ENCODE measurements at places on chromosomes 3 and 15. TPM values are rescaled to one million over a fixed set of nuclear protein-coding genes. Genes with fewer than 3 reads are reported as not detected.
A peak's percentile ranks its signal among the peaks of the same experiment; 100 is the strongest.

GRCh38 chr3:171028779-171029232 is 2.3 kb upstream of the SLC2A2 start:
- no peak for DNase-seq

- no peak for DNase-seq
These were observed 23.4 kb downstream of the SACM1L start for GRCh38 chr3:45712434-45713110.

GRCh38 chr15:60972301-60972700 is 256.8 kb downstream of the RORA start:
- no peak for DNase-seq

DNA sequence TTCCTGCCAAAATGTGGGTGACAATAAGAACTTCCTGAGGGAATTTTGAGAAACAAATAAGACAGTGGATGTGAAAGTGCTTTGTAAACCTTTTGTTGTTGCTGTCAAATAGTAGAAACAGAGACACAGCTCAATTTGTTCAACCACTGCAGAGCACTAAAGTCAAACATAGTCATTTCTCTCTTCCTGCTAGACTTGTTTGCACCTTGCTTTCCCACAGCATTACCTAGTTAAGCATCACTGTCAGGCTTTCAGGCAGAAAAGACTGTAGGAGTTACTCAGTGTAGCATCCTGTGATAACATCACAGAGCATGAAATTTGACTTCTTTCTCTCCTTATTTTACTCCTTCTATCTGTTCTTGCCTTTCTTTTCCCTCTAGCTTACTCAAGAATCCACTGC is 27.1 kb downstream of the SLC12A1 start:
- DNase-seq = no peak

DNA sequence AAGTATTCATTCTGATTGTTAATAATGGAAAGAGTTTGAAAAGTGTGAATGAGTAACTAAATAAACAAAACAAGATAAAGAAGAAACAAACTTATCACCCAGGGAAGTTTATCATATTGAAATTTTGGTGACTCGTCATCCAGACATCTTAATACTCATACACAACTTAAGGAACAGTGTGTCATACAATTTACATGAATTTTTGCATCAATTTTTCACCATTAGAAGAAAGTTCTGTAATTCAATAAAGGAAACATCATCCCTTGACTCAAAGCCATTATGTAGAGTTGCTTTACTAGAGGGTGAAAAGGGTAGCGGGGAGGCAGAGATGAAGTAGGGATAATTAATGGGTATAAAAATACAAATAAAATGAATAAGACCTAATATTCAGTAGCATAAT is 536.2 kb downstream of the GRM7 start:
- no peak for DNase-seq

- DNase-seq = no peak
These were observed 111.3 kb upstream of the ARRDC4 start for GRCh38 chr15:97849183-97849582.

GRCh38 chr3:104132566-104133403 is 1233.9 kb upstream of the ALCAM start:
- no peak for DNase-seq

- no peak for DNase-seq
These were observed 151.9 kb downstream of the CADPS start for GRCh38 chr3:62723166-62723913.

DNA sequence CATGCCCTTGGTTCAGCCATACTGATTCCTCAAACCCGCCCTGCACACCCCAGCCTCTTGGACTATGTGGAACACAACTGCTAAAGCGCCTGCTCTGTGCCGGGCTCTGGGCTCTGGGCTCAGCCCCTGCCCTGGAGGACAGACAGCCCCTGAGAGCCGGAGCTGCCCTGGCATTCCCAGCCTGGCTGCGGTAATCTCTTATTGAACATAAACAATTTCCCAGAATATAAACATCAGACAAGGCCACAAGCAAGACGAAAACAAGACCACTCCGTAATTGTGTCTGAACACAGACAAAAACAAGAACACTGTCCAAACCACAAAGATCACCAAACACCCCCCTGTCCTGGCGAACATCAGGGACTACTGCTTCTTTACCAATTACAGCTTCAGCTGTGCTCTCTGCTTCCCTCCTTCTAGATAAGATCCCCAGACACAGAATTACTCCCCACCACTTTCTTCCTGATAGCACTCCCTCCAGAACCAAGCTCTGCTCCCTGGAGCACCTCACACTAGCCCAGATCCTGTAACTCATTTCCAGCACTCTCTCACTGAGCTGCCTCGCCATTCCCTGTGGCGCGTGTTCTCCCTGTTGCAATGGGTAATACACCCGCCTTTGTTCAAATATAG is 57.1 kb upstream of the TLE3 start:
- DNase-seq = peak; percentile 80

GRCh38 chr15:66196602-66197001 is 56.9 kb downstream of the MEGF11 start:
- no peak for DNase-seq

GRCh38 chr15:41333026-41333562 is 413 bp downstream of the NUSAP1 start:
- DNase-seq = no peak

GRCh38 chr3:194676471-194676870 is 4.5 kb upstream of the LSG1 start:
- DNase-seq = no peak

DNA sequence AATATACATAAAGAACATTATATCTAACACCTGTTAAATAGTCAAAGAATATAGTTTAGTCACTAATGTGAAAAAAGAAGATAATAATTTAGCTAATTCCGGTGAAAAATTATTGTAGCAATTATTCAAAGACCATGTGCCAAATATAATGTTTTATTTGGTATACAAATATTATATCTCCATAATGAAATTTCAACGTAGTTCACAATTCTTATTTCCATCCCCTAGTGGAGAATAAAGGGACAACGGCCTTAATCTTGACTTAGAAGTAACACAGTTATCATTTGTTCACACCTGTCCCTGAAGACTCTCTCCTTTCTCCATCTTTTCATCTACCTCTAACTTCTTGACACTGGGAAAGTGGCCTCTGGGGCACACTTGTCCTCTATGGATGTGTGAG is 213.4 kb downstream of the ERC2 start:
- no peak for DNase-seq

GRCh38 chr3:25040748-25041147 is 387.3 kb upstream of the RARB start:
- no peak for DNase-seq

DNA sequence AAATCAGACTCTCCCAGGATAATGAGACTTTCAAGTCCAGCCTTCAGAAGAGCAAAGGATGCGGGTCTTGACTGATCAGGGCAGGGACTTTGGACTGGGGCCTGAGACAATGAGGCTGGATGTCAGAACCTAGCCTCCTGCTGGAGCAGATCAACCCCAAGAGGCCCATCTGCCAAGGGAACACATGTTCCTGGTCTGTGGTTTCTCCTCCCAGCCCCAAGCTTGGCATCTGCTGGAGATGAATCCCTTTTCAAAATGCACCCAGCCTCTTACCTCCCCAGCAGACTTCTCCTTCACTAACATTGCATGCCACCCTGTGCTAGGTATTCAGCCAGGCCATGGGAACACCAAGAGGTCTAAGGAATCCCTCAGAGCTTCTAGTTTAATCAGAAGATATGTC is 43.7 kb upstream of the MFGE8 start:
- DNase-seq = no peak

- no peak for DNase-seq
These were observed 64.2 kb downstream of the WWTR1 start for GRCh38 chr3:149593418-149594160.

GRCh38 chr3:109331692-109332091 is 5.7 kb downstream of the DPPA4 start:
- DNase-seq = no peak

GRCh38 chr3:100289339-100289738 is 28.5 kb downstream of the TBC1D23 start:
- DNase-seq = no peak

DNA sequence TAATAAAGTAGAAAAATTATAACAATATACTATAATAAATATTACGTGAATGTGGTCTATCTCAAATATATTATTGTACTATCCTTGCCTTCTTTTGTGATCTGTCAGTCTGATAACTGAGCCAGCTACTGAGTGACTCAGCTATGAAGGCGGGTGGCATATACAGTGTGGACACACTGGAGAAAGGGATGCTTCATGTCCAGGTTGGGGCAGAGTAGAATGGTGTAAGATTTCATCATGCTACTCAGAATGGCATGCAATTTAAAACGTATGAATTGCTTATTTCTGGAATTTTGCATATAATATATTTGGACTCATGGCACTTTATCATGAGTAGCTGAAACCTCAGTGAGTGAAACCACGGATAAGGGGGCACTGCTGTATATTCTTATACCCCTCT is 172.9 kb upstream of the TBC1D5 start:
- DNase-seq = no peak

DNA sequence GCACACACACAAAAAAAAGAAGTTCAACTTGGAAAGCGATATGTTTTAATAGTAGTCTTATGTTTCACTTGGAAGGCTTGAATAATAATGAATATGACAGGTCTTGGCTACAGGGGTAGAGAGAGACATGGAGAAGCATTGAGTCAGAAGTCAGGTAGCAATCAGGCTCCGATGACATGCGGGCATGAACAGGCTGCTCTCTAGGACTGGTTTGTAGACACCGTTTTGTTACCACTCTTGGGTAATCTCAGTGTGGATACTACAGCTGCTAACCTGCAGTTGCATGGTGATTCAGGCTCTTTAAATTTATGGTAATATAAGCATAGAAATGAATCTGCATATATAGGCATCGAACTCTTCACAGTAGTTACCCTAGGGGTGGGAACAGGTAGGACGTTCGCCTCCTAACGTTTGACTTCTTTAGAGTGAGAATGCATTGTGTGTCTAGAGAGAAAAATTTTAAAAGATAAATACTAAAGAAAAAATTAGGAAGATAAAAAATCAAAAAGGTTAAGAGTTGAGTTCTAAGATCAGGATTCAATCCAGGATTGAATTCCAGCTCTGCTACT is 241.6 kb upstream of the KBTBD8 start:
- no peak for DNase-seq

GRCh38 chr3:122969585-122970469 is 57.7 kb downstream of the SEMA5B start:
- DNase-seq = no peak

GRCh38 chr3:50423543-50423942 is 64.2 kb upstream of the TMEM115 start:
- no peak for DNase-seq

DNA sequence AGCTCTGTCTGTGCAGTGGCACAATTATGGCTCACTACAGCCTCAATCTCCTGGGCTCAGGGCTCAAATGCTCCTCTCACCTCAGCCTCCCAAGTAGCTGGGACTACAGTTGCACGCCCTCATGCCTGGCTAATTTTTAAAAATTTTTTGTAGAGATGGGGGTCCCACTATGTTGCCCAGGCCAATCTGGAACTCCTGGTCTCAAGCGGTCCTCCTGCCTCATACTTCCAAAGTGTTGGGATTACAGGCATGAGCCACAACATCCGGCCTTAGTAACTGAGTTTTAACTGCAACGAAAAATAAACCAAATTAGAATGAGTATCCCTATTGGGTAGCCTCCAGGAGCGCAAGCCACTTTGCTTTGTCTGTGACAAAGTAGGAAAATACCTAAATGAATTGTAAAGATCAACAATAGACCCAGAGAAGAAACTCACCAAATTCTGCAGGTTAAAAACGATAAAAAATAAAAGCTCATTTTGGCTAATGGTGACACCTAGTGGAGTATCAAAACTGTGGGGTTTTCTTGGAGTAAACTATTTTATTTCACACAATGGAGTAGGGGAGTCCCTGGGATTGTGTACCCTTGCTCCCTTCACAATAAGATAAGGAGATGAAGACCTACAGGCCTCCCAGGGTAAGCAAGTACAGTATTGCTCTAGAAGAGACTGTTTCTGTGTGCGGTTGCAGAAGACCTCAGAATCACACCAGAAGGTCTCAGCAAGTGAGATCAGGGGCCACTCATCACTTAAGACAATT is 21.0 kb upstream of the CA12 start:
- no peak for DNase-seq

DNA sequence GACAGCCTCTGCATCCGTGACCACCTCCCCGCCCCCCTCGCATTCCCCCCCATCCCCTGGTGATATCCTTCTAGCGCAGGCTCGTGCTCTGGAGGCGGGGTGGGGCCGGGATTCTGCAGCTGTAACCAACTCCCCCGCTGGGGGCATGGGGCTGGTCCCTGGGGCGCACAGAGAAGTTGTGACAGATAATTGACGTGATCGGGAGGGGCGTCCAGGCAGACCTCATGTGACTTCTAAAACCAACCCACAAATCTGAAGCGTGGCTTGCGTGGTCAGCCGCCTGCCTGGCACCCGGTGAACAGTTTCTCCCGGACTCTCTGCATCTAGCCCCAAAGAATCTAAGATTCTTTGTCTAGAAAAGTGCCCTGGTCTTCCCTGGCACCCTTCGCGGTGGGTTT is 100.6 kb upstream of the IGF1R start:
- DNase-seq = peak; percentile 78

GRCh38 chr15:71532994-71533393 is 277.4 kb upstream of the NR2E3 start:
- no peak for DNase-seq

- no peak for DNase-seq
These were observed 48.3 kb upstream of the B3GALNT1 start for GRCh38 chr3:161153480-161153879.

FES gene
- total RNA-seq = 35.5 TPM

HEG1 gene
- 24.5 TPM for total RNA-seq

ALDH1A3 gene
- 38.3 TPM for total RNA-seq

GPR171 gene
- 0.55 TPM for total RNA-seq

MLF1 gene
- 11.8 TPM for total RNA-seq

HIGD2B gene
- total RNA-seq = not detected

STRC gene
- 0.71 TPM for total RNA-seq

NPAP1 gene
- 0.28 TPM for total RNA-seq

SPATA12 gene
- not detected for total RNA-seq

SOX2 gene
- 7.7 TPM for total RNA-seq

UPK1B gene
- total RNA-seq = not detected

HYAL1 gene
- 4.6 TPM for total RNA-seq
